ENCODE measurements at places on chromosomes 5 and 9.

DNA sequence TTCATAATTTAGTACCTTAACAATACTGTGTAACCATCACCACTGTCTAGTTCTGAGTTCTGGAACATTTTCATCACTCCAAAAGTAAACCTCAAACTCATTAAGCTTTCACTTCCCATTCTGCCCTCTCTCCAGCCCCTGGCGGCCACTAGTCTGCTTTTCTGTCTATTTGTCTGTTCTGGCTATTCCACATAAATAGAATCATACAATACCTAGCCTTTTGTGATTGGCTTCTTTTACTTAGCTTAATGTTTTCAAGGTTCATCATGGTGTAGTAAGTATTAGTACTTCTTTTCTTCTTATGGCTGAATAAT is 138.7 kb downstream of the RAPGEF6 start:
- DNase-seq: no peak

- no peak for DNase-seq
Observed at GRCh38 chr5:139669662-139670368, 21.7 kb downstream of the CXXC5 start.

DNA sequence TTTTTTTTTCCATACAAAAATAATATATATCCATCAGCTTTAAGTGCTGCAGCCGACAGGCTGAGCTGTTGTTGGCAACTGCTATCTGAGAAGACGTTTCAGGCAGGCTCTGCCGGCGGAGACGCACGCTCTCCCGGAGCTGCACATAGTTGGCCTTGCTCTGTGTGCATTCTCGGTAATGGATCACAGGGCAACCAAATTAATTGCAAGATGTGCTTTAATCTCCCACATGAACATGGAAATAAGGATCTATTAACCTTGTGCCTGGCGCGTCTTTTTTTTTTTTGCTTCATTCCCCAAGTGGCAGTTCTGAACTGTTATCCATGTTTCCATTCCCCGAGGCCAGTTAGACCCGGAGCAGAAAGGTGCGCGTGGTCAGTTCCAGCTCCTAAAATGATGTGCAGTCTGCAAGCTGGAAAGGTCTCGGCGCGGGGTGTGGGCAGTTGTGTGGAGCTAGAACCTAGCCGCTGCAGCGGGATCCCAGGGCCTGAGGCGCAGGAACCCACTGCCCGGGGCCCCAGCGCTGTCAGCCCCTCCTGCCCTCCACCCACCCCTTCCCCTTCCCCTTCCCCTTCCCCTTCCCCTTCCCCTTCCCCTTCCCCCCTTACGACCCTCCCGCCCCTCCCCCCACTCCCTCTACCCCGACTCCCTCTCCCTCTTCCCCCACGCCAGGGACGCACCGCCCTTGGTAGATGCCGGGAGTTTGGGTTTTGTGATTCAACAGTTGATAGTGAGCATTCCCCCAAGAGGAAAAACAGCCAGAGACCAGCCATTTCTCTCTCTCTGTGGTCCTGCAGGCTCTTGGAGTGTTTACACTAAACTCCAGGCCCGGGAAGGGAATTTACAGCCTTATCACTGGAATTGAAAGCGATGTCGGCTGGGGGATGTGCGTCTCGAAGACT is 137.8 kb downstream of the CEP120 start:
- no peak for DNase-seq

- DNase-seq: no peak
Observed at GRCh38 chr9:131447600-131447999, 53.7 kb downstream of the PRRC2B start.

GRCh38 chr9:27537027-27537435 is 7.4 kb upstream of the MOB3B start:
- DNase-seq: no peak

DNA sequence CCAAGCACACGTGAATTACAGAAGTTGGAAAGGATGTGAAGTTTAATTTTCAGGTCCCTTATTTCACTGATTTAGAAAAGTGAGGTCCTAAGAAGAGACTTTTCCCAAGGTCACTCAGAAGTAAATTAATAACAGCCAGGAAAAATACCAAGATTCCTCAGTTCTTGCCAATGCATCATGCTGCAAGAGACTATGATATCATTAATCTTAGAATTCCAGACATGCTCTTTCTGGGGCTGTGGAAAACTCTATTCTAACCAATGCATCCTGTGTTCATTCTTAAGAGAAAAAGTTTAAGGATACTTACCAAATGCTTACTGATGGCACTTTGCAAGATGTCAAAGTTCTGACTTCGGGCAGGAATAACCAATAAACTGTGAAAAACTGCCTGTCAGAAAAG is 42.8 kb downstream of the TEX10 start:
- DNase-seq: no peak

GRCh38 chr9:87886933-87887505 is 4.3 kb downstream of the SPATA31E1 start:
- no peak for DNase-seq

DNA sequence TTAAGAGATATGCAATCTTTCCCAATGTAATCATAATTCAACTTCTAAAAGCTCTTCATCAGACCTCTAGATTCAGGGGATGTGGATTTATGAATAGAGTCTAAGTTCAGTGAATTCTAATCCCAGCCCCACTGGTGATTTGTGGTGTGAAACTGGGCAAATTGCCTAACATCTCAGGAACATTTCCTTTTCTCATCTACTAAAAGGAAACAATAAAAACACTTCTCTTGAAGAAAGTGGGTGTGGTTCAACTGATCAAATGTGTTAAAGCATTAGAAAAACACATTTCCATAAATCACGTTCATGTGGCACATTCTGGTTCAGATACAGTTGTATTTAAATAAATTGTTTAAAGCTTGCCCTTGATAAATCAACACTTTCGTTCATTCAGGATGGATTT is 631.7 kb upstream of the CDH6 start:
- no peak for DNase-seq

GRCh38 chr5:174545926-174546325 is 178.5 kb upstream of the MSX2 start:
- DNase-seq: no peak

GRCh38 chr5:154737667-154738320 is 17.4 kb upstream of the LARP1 start:
- DNase-seq: no peak

DNA sequence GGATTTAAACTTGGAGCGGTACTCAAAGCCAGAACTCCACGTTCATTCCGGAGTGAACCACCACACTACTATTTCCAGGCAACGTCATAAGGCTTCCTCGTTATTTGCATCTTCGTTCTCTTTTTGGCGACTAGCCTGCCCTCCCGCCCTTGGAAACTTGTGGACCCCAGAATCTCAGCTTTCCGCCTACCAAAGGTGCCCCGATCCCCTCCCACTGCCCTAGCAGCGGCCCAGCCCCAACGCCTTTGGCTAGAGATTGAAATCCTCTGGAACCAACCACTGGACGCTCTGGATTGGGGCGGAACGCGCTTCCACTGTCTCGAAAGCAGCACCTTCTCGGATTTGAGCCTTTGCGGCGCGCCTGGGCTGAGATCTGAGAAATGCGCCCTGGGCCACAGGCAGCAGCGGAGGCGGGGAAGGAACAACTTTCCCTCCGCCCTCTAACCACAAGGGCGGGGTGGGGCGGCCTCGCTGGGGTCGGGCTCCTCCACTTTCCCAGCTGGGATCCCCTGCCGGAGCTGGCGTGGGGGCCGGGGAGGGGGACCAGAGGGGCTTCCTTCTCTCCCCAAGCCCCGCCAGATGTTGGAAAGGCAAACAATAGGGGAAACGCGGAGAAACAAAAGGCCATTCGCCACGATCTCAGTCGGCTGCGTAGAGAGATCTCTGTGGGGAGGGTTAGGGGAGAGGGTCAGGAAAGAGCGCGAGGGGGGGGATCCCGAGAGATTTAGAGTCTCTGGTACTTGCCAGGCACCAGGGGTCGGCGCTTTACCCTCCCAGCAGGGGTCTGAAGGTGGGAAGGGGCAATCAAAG is 1.3 kb downstream of the MOB3B start:
- no peak for DNase-seq

DNA sequence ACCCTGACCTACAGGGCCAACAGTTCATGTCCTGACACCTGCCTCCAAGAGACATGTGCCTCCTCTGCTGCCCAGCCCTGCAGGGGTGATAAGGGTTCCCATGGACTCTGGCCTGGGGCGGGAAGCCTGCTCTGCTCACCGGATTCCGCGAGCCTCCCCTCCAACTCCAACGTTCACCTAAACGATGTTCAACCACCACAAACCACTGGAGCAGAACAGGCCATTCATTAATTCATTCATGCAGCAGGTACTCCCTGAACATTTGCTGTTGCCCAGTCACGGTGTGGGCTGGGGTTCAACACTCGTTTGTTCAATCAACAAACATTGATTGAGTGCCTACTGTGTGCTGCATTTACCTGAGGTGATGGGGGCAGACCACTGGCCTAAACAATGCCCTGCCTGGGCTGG is 3.3 kb upstream of the UAP1L1 start:
- no peak for DNase-seq

DNA sequence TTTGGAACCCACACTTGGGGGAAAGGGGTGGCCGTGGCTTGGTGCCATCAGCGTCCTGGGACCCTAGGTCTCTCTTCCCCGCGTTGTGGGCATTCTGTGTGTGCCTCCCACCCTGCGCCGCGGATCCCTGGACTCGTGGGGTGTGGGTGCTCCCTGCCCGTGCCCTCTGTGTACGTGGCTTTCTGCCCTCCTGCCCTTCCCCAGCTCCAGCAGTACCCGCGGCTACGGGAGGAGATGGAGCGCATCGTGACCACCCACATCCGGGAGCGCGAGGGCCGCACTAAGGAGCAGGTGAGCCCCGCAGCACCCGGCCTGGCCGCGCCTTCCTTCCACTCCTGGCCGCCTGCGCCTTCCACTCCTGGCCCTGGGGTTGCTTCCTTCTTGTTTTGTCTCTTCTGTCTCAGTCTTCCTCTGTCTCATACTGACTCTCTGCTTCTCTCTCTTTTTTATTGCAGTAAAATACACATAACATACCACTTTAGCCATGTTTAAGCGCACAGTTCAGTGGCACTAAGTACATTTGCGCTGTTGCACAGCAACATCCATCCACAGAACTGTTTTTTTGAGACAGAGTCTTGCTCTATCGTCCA is 30.7 kb downstream of the DNM1 start:
- no peak for DNase-seq

GRCh38 chr5:107217721-107218130 is 453.0 kb downstream of the EFNA5 start:
- no peak for DNase-seq

- peak; percentile 35 for DNase-seq
Observed at GRCh38 chr5:174951151-174951780, 226.9 kb downstream of the MSX2 start.

DNA sequence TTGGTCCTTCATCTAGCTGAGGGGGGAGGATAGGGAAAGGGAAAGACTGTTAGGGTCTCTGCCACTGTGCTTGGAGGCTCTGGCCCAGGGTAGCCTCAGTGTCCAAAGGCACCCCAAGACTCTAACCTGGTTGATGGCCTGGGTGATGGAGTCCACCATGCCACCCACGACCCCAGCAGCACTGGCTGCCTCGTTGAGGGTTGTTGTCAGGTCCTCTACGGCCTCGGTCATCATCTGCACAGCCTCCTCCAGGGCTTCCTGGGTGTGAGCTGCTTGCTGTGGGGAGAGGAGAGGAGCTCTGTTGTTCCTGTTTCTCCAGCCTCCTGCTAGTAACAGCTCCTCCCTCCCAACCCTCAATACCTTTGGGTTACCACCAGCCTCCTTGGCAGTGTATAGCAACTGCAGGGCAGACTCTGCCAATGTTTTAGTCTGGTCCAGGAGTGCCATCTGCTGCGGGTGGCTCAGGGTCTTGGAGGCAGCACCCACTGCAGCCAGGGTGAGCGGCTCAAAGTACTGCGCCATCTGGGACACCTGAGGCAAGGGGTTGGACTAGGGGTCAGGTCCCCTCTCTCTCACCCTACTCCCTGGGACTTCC is 16.2 kb upstream of the TPM2 start:
- DNase-seq: no peak

- no peak for DNase-seq
Observed at GRCh38 chr9:70607926-70608325, 193.5 kb upstream of the KLF9 start.

- no peak for DNase-seq
Observed at GRCh38 chr5:156456857-156457256, 129.9 kb downstream of the SGCD start.

- DNase-seq: no peak
Observed at GRCh38 chr9:70566066-70566465, 151.6 kb upstream of the KLF9 start.

- DNase-seq: no peak
Observed at GRCh38 chr9:135526089-135526729, 5.0 kb downstream of the LCN1 start.

GRCh38 chr5:81420039-81420667 is 26.2 kb upstream of the ACOT12 start:
- peak; percentile 80 for DNase-seq

GRCh38 chr9:130693426-130694191 is at the start of gene EXOSC2:
EXOSC2 (plus strand) TSS chr9:130693780; CDS start chr9:130693792, 12 bp downstream.
- peak; percentile 96 for DNase-seq

- no peak for DNase-seq
Observed at GRCh38 chr5:89830691-89831090, 578.9 kb downstream of the CETN3 start.

- no peak for DNase-seq
Observed at GRCh38 chr9:120891884-120892747, 15.1 kb upstream of the PHF19 start.

DNA sequence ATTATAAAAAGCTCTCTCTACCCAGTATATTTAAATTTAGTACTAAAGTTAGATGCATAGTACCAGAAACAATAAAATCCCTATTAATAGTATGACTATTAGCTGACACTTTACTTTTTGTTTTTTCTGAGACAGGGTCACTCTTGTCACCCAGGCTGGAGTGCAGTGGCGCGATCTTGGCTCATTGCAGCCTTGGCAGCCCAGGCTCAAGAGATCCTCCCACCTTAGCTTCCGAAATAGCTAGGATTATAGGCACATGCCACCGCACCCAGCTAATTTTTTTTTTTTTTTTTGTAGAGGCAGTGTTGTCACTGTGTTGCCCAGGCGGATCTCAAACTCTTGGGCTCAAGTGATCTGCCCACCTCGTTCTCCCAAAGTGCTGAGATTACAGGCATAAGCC is 8.0 kb downstream of the CCNG1 start:
- DNase-seq: no peak

DNA sequence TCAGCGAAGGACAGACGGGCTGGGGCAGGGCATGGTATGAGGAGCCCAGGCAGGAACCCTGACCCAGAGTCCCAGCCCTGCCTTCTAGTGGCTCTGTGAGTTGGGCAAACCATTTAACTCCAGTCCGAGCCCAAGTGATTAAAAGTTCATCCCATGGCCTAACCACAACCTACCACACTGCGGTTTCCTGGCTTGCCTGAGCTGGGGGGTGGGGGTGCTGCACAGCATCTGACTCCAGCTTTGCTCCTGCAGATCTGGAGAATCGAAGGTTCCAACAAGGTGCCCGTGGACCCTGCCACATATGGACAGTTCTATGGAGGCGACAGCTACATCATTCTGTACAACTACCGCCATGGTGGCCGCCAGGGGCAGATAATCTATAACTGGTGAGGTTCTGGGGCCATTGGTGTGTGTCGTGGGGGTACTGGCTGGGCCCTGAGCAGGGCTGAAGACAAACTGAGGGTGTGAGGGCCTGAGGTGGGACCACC is 49.0 kb downstream of the STOM start:
- DNase-seq: no peak

GRCh38 chr9:113350937-113351336 is 1.6 kb downstream of the BSPRY start:
- no peak for DNase-seq

Data from GM04504 (cell line).